ENCODE measurements at places on chromosomes 6 and 20.

GRCh38 chr6:46254946-46255345, 84.2 kb upstream of the ENPP5 start:
- no peak for DNase-seq

DNA sequence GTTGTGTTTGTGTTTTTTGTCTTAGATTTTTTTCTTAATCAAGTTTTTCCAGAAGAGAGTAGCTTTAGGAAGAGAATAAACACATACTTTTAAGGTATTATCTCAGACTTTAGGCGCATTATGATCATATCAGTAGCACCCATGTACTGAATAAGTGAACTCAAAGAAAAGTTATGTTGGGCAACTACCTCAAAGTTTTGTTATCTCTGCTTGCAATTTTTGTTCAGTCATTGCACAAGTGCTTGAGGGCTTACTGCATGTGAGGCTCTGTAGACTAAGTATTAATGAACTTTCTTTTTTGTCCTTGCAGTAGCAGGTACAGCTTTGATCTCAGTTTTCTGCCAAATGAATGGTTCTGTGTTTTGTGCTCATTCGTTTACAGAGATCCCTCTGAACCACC, 189.0 kb downstream of the SLC16A10 start:
- DNase-seq = no peak

- no peak for DNase-seq
Measured at GRCh38 chr6:78947962-78948361, 80.6 kb downstream of the IRAK1BP1 start.

DNA sequence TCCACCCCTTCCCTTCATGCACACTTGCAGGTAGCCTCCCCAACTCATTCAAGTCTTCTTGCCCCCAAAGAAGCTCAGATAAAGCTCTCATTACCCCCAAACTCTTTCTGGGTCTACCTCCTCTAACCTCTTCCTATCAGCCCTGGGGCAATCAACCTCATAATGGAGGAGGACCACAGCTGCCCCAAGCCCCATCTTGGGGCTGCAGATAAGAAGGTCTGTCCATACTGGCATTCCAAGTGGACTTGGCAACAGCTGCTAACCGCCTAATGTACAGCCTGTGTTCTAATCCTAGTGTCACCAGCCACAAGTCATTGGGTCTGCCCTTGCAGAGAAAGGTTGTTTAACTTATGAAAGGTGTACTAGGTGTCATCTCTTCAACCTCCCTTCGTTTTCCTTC, 107.4 kb upstream of the ADGRF1 start:
- no peak for DNase-seq

GRCh38 chr6:1795910-1796309, 186.2 kb downstream of the FOXC1 start:
- no peak for DNase-seq

GRCh38 chr6:127635091-127635490, 58.1 kb downstream of the C6orf58 start:
- no peak for DNase-seq

DNA sequence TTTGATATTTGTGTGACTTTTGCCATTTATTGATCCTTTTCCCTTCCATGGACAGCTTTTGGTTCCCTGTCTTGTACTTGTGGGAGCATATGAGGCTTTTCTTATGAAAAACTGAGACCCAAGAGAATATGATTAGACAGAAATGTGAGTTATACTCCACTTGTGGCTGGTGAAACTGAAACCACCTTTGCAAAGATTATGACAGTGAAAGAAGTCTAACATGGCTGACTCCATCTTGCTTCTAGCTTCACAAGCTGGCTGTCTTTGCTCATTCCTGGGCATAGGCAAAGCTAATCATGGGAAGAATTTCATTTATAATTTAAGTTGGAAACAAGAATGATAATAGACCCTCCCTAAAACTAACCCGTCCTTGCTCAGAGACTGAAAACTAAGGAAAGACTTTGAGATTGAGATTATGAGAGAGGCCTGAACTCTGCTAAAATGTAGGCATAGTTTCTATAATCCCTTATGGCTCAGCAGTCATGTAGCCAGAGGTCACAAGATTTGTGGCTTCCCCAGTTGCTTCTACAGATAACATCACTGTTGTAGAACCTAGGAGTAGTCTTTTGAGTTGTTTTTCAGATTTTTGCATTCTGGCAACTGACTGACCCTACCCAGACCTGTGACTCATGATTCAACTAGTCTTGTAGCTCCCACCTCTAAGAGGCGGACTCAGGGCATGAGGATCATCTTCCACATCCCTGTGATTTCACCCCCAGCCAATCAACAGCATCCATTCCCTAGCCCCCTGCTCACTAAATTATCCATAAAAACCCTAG, 50.9 kb upstream of the CD2AP start:
- DNase-seq = no peak

DNA sequence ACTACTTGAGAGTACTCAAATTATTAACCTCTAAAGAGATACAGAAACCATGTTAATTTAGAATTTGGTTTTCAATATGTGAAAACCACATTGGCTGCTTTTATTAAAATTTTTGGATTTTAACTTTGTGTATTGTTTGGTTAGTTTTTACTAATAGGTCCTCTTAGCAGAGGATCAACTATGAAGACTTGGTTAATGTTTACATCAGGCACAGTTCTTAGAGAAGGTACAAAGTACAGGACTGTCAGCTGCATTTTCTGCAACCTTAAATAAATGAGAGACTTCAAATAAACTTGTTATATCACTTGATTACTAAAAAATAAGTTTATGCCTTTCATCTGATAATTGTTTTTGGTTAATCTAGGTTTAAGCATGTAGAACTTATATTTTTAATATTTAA, 89.1 kb downstream of the PHF3 start:
- no peak for DNase-seq

- DNase-seq = no peak
Measured at GRCh38 chr6:122751326-122751725, 28.2 kb upstream of the FABP7 start.

DNA sequence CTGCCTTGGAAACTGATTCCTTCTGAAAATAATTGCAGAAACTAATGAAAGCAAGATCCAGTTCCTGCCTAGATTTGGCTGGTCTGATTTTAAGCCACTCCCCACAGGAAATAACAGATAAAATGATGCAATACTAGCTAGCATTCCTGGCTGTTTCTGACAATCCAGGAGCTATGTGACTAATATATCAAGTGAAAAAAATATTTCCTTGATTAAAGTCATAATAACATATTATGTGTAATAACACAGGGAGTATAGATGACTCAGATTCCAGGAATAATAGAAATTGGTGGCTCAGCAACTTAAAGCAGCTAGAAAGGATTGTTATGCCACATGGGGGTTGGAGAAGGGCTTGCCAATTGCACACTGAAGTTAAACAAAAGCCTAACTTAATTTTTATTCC, 182.7 kb upstream of the SALL4 start:
- DNase-seq = no peak

GRCh38 chr6:137904822-137905617, 38.0 kb downstream of the TNFAIP3 start:
- DNase-seq = no peak

DNA sequence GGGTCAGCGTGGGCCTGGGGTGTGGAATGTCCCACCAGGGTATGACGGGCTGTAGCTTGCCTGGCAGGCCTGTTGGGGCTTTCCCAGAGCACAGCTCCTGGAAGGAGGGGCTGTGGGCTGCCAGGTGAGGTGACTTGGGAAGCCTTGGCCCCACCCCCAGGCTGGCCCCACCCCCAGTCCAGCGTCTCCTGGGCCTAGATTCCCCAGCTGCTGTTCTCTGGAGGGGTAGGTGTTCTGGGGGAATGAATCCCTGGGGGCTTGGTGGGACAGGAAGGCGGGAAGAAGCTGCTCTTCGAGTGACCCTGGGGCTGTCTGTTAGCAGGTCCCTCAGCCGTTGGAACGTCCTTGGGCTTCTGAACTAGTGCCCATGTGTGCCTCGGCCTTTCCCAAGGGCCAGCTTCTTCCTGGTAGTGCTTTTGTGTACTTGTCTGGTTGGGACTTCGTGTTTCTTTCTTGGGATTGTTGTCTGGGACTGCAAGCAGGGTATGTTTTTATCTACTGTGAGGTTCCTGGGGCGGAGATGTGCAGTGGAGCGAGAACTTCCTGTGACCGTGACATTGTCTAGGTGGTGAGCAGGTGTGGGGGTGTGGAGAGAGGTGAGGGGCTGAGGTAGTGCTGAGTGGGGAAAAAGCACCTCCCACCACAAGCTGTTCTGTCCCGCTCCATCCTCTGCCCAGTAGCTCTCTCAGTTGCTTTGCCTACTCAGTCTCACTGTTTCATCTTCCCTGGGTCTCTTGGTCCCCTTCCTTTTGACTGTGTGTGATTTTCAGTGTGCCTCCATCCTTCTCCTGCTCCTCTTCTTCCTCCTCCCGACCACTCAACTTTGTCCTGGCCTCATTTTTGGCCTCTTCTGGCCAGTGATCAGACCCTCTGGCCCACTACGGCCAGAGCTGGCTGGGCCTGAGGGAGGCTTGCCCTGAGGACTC, 1.3 kb upstream of the DDR1 start:
- DNase-seq = no peak

- DNase-seq = no peak
Measured at GRCh38 chr6:16108921-16109658, 19.8 kb upstream of the MYLIP start.
